ENCODE measurements at places on chromosomes 12 and 14.

GRCh38 chr14:37591941-37592481 is 3.0 kb downstream of the FOXA1 start:
- DNase-seq = no peak

GRCh38 chr14:34452258-34452822 is 9.7 kb downstream of the SPTSSA start:
- DNase-seq = no peak

DNA sequence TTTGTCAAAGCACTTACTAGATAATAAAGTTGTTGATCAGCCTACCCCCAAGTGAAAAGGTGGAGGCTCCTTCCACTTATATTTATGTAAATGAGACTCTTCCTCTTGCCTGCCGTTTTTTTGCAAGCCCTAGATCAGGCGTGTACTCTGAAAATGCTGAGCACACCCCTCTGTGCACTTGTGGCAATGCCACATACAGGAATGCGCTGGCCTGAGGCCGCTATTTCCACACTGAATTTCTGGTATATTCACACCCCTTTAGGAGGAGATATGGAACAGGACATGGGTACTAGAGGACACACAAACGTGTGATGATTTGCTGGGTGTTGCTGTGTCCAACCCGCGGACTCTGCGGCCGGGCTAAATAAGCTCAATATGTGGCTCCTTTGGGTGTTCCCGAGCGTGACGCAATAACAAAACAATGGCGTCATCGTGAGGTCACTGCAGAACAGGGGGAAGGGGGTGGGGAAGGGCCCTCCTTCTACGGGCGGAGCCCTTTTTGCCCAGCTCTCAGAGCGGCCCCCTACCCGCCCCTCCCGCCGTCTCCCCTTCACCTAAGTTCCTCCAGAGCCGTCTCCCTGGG is 554 bp upstream of the TSPAN31 start:
- DNase-seq = no peak

- DNase-seq = no peak
Observed at GRCh38 chr12:122374707-122375106, 47.8 kb downstream of the CLIP1 start.

All from osteocyte (in vitro differentiated cells).